ENCODE measurements at places on chromosomes 1 and 21.

GRCh38 chr1:214423045-214423444, 128.4 kb downstream of the PTPN14 start:
- DNase-seq: no peak

GRCh38 chr1:906600-907420, 16.9 kb upstream of the SAMD11 start:
- DNase-seq: peak; percentile 60

- no peak for DNase-seq
Observed at GRCh38 chr21:17798796-17799195, 20.4 kb downstream of the C21orf91 start.

GRCh38 chr1:153049211-153049610, 8.1 kb downstream of the SPRR2A start:
- no peak for DNase-seq

- DNase-seq: peak; percentile 56
Observed at GRCh38 chr1:156641761-156642264, at the start of gene BCAN. Gene BCAN, plus strand, starts transcription at chr1:156642117. Its CDS starts 3,938 bp downstream, at chr1:156646055.

Data from AG08396 (cell line).